ENCODE measurements at places on chromosomes 12 and 14.

DNA sequence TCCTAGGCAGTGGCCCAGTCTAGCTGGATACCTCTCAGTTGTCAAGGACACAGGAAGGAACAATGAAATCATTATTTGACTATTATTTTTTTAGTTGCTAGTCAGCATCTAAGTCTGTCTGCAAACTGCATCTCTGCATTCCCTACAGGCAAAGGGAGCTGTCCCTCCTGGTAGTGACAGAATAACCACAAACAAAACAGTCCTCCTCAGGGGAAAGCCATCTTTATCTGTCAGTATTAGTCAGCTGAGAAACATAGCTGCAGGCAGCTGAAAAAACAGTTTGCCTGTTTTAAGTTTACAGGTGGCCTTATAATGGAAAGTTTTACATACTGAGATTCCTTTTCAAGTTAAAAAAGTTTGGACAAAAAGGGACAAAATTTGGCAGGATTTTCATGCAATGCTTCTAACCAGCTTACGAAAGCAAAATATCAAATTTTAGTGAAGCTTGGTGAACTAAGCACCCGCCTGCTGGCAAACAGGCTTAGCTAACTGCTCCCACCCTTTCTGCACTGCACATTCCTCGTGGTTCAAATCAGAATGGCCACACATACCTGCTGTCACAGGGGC, 29.5 kb downstream of the SLC25A21 start:
- DNase-seq: no peak

- no peak for DNase-seq
Observed at GRCh38 chr12:121448771-121449315, 48.9 kb downstream of the RNF34 start.

GRCh38 chr12:123109319-123109772, 41.5 kb downstream of the PITPNM2 start:
- no peak for DNase-seq

DNA sequence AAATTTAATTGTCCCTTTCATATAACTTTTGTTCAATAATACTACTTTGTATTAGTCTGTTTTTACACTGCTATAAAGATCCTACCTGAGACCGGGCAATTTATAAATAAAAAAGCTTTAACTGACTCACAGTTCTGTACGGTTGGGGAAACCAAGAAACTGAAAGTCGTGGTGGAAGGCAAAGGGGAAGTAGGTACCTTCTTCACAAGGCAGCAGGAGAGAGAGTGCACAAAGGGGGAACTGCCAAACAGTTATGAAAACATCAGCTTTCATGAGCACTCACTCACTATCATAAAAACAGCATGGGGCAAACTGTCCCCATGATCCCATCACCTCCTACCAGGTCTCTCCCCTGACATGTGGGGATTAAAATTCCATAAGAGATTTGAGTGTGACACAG, 1069.0 kb downstream of the FSCB start:
- DNase-seq: no peak

GRCh38 chr12:26817183-26817591, 15.8 kb downstream of the ITPR2 start:
- DNase-seq: no peak

- no peak for DNase-seq
Observed at GRCh38 chr14:32513571-32514009, 184.5 kb downstream of the AKAP6 start.

DNA sequence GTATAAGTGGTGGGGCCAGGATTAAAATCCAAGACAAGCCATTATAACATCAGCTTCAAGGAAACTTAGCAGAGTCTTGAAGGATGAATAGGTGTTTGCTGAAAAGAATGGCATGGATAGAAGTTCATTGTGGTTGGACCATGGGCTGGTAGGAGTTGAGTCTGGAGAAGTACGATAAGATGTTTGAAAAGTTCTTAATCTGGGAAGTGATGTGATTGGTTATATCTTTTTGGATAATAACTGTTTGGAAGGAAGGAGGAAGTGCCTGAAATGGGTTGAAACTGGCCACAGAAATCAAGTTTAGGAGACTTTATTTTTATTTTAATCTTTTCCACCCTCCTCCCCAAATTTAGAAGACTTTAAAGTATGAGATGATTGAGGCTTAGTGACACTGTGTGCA, 4.9 kb downstream of the DENR start:
- DNase-seq: no peak

- DNase-seq: no peak
Observed at GRCh38 chr14:103735022-103735421, 19.4 kb downstream of the ZFYVE21 start.

DNA sequence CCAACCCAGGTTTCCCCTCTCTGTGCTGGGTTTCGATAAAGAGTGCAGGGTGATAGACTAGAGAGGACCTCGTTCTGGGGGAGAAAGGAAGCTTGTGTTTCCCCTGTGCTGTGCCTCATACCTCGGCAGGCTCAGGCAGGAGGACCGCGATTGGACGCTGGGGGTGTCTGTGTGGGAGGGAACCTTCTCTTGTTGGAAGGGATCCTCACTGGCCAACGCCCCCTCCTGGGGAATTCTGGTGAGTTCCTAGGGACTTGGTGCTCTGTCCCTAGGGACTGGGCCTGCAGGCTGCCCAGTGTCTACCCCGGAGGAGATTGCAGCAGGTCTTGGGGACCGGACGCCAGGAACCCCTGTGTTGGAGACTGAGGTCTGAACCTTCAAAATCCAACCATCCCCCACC, 157.4 kb upstream of the PRMT8 start:
- no peak for DNase-seq

GRCh38 chr14:21748869-21749303, 75.3 kb upstream of the OR4E1 start:
- no peak for DNase-seq

GRCh38 chr12:116534311-116535121, 24.7 kb upstream of the MAP1LC3B2 start:
- no peak for DNase-seq

GRCh38 chr14:93527203-93527607, 96.5 kb downstream of the UNC79 start:
- no peak for DNase-seq

GRCh38 chr14:64363265-64363846, 24.8 kb upstream of the MTHFD1 start:
- no peak for DNase-seq

DNA sequence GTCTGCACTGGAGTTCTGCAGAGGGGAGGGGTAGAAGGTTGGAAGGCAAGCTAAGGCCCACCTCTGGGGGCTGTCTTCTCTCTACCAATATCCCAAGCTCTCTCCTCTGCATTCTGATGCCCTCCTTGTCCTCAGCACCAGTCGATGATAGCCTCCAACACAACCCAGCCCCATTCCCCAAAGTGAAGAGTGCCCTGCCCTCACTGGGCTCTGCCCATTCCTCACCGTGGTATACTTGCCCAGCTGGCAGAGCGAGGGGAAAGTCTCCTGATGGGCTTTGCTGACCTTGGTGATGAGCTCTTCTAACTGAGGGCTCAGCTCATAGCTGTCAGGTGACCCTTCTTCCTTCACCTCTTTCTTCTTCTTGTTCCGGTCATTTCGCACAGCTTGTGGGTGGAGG, 7.2 kb upstream of the ITGB7 start:
- DNase-seq: no peak

DNA sequence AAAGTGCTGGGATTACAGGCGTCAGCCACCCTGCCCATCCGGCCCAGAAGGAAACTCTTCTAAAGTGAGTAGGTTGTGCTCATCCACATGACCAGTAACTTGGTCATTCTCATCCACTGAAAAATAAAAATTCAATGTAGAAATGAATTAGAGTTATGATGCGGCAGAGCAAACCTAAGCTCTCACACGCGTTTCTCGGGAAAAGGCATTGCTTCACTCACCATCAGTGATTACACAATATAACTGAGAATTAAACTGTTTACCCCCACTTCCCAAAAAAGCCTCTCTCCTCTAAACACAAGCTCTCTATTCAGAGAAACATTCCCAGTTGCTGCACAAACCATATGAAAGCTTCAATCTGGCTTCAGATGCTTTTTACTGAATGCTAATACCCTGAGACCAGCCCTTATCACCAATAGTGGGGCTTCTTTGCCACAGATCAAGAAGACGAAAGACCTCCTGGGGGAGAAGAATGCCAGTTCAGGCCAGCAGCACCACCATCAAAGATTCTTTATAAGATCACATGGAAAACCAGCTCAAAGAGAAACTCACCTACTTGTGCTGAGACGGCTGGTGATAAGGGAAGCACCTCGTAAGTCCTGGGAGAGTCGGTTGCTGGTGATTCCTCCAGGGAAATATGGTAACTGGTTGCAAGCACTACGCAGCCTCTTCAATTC, 121.5 kb upstream of the SFSWAP start:
- DNase-seq: no peak

DNA sequence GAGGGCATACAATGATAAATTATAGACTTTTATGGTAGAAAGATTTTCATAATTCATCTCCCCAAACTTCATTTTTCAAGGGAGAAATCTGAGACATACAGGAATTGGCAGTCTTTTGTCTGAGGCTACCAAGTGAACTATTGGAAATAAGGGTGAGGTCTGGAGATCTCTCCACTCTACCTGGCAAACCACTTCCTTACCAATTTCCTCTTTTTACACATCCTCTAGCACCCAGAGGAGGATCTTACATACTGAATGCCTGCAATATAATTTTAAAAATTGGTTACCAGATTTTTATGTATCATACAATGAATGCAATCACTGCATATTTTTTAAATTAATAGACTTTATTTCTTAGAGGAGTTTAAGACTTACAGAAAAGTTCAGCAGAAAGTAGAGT, 6.6 kb downstream of the PDE6H start:
- DNase-seq: no peak

DNA sequence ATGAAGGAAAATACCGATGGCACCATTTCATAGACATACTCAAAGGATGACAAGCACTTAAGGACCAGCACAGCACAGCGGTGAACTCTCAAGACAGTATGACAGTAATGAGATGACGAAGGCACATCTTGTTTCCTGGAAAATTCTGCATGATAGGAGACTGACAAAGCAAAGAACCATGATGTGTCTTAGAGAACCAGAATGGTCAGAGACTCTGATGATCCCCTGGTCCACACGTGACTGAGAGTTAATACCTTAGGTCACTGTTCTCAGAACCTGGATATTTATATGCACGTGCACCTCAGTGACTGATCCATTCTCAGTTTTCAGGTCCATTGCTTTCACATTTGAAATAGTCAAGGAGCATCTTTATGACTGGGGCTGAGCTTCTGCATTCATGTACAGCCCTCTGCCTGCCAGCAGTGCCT, 35.3 kb downstream of the PROX2 start:
- no peak for DNase-seq

DNA sequence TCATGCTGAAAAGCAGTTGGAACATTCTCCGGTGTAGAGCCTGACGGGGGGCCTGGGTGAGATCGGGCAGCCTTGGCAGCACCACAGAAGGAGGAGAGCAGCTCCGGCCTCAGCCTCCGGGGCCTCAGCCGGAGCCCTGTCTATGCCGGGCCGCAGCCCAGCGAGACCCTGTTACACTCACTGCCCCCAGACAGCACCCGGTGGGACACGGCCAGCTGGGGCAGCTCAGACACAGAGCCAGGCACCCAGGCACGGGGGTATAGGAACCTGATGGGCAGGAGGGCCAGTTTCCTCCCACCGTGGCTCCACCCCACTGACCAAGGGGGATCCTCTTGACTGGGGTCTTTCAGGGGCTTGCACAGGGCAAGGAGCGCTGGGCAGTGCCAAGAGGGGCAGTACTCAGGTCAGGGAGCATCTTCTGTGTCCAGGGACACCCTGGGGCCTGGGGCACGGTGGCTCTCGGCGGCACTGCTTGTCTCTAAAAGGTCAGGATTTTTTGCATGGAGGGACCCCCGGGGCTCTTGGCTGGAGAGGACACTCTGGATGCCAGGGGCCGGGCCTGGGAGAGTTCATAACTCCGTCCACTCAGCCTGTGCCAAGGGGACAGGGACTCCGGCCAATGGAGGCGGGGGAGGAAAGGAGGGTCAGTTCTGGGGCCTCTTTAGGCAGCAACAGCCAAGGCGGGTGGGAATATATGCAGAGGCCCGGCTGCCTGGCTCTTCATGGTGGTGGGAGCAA, 9.4 kb downstream of the INF2 start:
- DNase-seq: no peak

- DNase-seq: no peak
Observed at GRCh38 chr12:105765053-105766014, 373.4 kb downstream of the NUAK1 start.

GRCh38 chr12:122980183-122981035, at the start of gene ARL6IP4:
TSS of gene ARL6IP4 (plus strand) at chr12:122980681. CDS start at chr12:122981140, 459 bp downstream.
- no peak for DNase-seq

- peak; percentile 60 for DNase-seq
Observed at GRCh38 chr14:71716041-71716772, 216.0 kb upstream of the RGS6 start.

DNA sequence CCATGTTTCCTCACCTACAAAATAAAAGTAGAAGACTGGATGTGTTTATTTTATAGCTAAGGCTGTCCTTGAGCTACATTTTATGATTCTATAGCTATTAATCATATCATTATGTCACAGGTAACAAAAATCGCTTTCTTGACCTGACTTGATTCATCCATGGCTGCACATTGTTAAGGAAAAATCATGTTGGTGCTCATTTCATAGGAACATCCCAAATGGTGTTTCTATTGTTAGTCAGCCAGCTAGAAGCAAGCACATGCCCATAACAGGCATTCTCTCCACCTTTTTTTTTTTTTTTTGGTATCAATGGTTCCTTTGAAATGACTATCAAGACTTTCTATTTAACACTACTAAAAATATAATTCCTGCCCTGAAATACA, 45.3 kb upstream of the PTHLH start:
- no peak for DNase-seq

GRCh38 chr12:116954710-116955381, 44.1 kb downstream of the FBXW8 start:
- no peak for DNase-seq

GRCh38 chr12:71694099-71694820, 8.4 kb downstream of the TMEM19 start:
- no peak for DNase-seq

GRCh38 chr14:25014440-25014839, 35.5 kb downstream of the STXBP6 start:
- no peak for DNase-seq

DNA sequence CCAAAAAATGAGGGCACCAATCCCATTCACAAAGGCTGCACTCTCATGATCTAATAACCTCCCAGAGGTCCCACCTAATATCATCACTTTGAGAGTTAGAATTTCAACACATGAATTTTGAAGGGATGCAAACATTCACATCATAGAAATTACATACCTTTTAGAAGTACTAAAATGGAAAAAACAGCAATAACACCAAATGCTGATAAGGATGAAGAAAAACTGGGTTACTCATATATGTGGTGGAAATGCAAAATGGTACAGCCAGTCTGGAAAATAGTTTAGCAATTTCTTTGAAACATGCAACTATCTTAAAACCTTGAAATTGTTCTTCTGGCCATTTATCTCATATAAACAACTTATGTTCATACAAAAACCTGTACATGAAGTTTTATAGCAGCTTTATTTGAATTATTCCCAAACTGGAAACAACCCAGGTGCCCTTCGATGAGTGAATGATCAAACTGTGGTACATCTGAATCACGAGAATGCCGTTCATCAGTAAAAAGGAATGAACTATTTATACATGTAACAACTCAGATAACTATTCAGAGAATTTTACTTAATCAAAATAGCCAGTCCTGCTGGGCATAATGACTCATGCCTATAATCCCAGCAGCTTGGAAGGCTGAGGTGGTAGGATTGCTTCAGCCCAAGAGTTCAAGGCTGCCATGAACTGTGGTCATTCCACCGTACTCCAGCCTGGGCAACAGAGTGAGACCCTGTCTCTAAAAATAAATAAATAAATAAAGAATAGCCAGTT, 109.4 kb upstream of the SSTR1 start:
- DNase-seq: peak; percentile 73

All from fibroblast of skin of left quadriceps (primary cell).